NCI-H1694 (cell line): ENCODE measurements at places on chromosomes 11 and 22.

GRCh38 chr11:128767591-128768001, 73.7 kb downstream of the FLI1 start:
- DNase-seq, result no peak

GRCh38 chr11:133930053-133930766, 26.6 kb downstream of the IGSF9B start:
- no peak for DNase-seq

GRCh38 chr11:33307984-33308383, 50.8 kb downstream of the HIPK3 start:
- DNase-seq, result peak; percentile 11

DNA sequence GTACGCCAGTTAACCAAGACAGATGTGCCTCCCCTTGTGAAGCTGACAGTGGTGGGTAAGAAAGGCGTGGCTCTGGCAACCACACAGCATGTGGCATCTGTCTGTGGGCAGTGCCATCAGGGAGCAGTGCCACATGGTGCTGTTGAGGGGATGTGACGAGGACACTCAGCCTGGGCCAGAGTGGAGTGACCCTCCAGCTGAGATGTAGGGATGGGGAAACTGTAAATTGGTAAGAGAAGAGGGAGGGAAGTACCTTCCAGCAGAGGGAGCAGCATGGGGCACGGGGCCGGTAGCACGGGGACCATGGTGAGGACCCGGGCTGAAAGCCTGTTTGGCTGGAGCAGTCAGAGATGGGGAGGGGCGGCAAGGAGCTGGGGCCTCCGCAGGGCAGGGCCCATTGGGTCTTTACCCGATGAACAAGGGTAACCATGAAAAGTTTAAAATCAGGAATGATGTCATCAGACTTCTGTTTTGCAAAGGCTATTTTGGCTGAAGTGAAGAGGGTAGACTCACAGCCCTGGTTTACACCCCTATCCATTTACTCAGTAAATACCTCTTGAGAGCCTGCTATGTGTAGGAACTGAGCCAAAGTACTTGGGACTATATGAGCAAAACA, 10.4 kb downstream of the TMPRSS6 start:
- DNase-seq, result no peak

- peak; percentile 8 for DNase-seq
Observed at GRCh38 chr11:117375960-117376359, 48.3 kb downstream of the CEP164 start.

GRCh38 chr11:31560842-31561476, 51.4 kb downstream of the ELP4 start:
- DNase-seq, result no peak

DNA sequence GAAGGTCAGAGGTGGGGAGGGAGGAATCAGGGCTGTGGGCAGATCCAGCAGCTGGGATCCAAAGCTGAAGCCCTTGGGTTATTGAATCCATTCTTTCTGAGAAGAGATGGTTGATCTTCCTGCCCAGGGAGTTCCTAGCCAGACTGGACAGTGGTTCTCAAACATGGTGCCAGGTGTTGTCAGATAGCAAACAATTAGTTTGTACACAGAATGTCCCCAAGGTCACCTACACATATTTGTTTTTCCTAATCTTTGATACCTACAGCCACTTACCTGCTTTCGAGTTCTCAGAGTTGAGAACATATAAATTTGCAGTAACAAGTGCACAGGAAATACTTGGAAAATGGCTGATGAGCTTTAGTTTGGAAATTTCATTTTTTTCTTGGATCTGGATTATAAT, 54.5 kb downstream of the BMAL1 start:
- no peak for DNase-seq

GRCh38 chr22:21697021-21697771, 31.4 kb downstream of the PPIL2 start:
- no peak for DNase-seq

GRCh38 chr22:22397292-22397870, 111.2 kb downstream of the ZNF280B start:
- no peak for DNase-seq

- DNase-seq, result no peak
Observed at GRCh38 chr11:12239396-12239795, 129.0 kb downstream of the MICAL2 start.

- no peak for DNase-seq
Observed at GRCh38 chr11:70908223-70908622, 344.2 kb downstream of the SHANK2 start.

- no peak for DNase-seq
Observed at GRCh38 chr11:26675233-26675928, 46.5 kb downstream of the SLC5A12 start.
